ENCODE measurements at places on chromosomes 5 and 9. TPM values are rescaled to one million over a fixed set of nuclear protein-coding genes. Genes with fewer than 3 reads are reported as not detected.

DNA sequence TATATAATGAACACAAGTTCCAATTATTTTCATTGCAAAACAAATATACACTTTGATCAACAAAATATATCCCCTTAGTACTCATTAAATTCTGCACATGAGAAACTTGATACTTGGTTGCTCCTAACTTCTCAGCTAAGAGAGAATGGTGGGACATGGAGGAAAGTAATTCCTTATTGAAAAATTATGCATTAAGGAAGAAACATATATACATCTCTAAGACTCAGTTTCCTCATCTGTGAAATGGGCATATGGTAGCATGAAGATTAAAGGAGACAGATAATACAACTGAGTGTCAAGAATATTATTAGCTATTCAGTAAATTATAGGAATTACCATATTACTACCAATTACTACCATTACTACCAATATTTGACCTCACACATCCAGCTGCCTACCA, 85.8 kb downstream of the CRB2 start:
- no peaks in the 10 kb centered on the region for H3K27me3 ChIP-seq
- no peak for DNase-seq
- H3K27ac ChIP-seq, result no peak overlapping the region

LIFR gene
- total RNA-seq, result not detected

DNA sequence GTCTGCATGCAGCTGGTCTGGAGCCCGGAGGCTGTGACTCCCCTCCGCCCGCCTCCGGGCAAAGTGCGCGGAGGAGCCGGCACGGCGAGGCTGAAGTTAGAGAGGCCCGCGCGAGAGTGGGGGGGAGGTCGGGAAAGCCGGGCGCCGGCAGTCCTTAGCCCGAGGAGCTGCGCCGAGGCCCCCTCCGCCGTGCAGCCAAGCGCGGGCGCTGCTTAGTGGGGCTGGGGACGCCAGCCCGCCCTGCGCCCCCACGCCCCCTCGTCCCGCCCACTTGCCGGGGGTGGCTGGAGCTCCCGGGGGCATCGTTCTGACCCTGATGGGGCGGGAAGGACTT, 403 bp downstream of the NINJ1 start:
- no peaks in the 10 kb centered on the region for H3K36me3 ChIP-seq
- H3K4me3 ChIP-seq, result peak overlapping the region; percentile 86
- peak overlapping the region; percentile 87 for H3K27ac ChIP-seq
- no peak for DNase-seq

- H3K4me1 ChIP-seq, result peaks cover 16% of the 10 kb centered on the region
- no peaks in the 10 kb centered on the region for H3K36me3 ChIP-seq
- no peaks in the 10 kb centered on the region for H3K27me3 ChIP-seq
- peak within 1 kb of the TSS; percentile 87 for H3K27ac ChIP-seq
- peak within 1 kb of the TSS; percentile 80 for H3K4me3 ChIP-seq
Measured at GRCh38 chr9:137222190-137223077, at the start of gene RNF208. TSS of gene RNF208 (minus strand) at chr9:137222240. CDS start at chr9:137221212, 1,028 bp downstream.

DNA sequence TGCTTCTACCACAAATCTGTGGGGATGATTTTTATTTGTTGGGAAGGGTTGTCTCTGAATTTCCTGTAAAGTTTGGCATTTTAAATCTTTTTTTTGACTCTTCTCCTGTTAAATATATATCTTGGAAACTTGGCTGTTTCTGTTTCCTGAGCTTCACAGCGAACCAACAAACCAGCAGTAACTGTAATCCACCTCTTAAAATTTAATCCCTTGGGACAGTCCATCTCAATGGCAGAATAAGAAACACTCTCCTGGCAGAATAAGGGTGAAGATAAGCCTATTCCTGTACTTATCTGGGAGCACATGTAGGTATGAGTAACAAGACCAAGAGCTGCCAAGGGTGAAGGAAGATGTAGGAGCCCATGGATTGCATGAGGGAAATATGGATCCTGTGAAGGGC, 73.1 kb upstream of the RPS23 start:
- no peak for DNase-seq
- H3K4me1 ChIP-seq, result peaks cover 58% of the 10 kb centered on the region
- peaks cover 2% of the 10 kb centered on the region for H3K27me3 ChIP-seq
- H3K27ac ChIP-seq, result no peak overlapping the region
- no peak overlapping the region for H3K4me3 ChIP-seq

DNA sequence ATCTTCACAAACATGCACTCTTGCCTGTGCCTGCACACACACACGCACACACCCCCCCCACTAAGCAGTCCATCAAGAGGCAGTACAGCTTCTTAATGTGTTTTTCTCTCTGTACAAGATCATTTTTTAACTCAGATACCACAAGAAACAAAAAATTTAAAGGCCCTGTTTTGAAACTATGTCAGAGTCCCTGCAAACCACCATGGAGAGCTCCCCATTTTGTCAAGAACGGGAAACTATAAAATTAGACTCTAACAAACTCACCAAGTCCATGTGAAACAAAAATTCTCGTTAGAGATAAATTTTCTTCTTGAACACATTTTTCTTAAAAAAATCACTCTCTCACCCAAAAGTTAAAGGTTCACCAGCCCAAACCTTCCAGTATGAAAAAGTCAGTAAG, 86.3 kb downstream of the ELAVL2 start:
- no peak overlapping the region for H3K4me3 ChIP-seq
- no peaks in the 10 kb centered on the region for H3K27me3 ChIP-seq
- no peaks in the 10 kb centered on the region for H3K4me1 ChIP-seq
- no peak for DNase-seq

DNA sequence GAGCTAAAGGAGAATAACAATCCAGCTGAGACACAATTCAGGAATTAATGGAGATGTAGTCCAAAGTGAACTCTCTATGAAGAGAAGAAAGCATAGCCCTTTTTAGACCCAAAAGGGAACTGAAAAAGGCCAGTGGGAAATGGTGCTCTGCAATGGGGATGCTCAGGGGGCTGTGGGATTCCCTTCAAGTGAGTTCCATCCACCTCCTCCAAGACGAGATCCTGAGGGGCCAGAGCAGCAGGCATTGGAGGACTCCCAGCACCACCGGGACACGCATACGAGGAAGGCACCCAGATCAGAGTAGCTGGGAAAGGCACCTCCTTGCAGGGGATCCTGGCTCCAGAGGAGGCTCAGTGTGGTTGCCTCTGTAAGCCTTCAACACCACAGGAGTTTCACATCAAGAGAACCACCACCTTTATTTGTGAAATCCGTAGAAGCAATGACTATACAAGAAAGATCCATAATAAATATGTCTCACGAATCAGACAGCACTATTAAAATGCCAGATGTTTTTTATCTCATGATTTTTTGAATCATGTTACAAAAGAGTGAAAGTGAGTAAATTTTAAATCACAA, 288.2 kb downstream of the MED10 start:
- H3K27ac ChIP-seq, result no peak overlapping the region
- no peaks in the 10 kb centered on the region for H3K27me3 ChIP-seq
- no peak overlapping the region for H3K4me3 ChIP-seq

PRSS3 gene
- total RNA-seq, result not detected

- no peaks in the 10 kb centered on the region for H3K27me3 ChIP-seq
- H3K36me3 ChIP-seq, result peaks cover 36% of the 10 kb centered on the region
- no peak overlapping the region for H3K4me3 ChIP-seq
- no peak for DNase-seq
Measured at GRCh38 chr9:71921190-71921814, 9.9 kb downstream of the C9orf85 start.

DNA sequence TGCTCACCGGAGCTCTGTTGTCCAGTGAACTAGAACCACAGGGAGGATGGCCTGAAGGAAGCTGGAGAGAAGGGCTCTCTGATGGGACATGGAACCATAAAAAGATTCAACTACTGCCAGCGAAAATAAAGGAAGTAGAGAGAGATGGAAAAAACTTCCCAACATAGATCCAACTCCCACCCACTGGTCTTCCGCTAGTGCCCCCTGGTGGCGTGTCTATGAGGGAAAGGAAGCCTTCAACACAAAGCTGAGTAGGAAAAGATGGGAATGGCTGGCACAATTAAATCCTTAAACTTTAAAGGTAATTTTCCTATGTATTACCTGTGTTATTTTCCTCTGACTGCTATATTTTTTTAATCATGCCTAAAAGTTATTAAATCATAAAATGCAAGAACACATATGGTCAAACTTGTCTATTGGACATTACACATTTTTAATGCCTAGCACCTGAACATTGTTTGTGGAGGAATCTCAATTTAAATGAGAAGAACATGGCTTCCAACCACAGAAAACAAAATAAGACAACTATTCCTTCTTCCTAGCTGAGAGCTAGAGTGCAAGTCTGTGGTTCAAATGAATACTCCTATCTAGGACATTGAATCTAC, 51.5 kb downstream of the CEP120 start:
- H3K27ac ChIP-seq, result no peak overlapping the region
- H3K4me1 ChIP-seq, result no peaks in the 10 kb centered on the region
- no peak overlapping the region for H3K4me3 ChIP-seq
- no peak for DNase-seq

PCDHA12 gene
- total RNA-seq, result not detected

RORB gene
- 0.08 TPM for total RNA-seq

- no peak for DNase-seq
- H3K4me3 ChIP-seq, result no peak overlapping the region
- H3K27ac ChIP-seq, result no peak overlapping the region
Measured at GRCh38 chr9:38118862-38119438, 49.9 kb upstream of the SHB start.

GRCh38 chr5:94941122-94941755, 322.8 kb downstream of the SLF1 start:
- no peak for DNase-seq
- no peaks in the 10 kb centered on the region for H3K36me3 ChIP-seq
- peaks cover 5% of the 10 kb centered on the region for H3K27me3 ChIP-seq
- H3K4me1 ChIP-seq, result no peaks in the 10 kb centered on the region
- no peak overlapping the region for H3K4me3 ChIP-seq

IFNA5 gene
- total RNA-seq, result not detected

DNA sequence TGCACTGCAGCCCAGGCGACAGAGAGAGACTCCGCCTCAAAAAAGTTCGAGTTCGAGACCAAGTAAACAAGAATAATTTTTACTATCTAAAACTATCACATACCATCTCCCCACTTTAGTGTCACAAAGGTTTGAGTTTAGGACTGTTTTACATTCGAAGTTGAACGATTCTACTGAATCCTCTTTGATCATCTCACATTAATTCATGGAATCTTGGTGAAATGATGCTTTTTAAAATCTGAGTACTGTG, 715 bp upstream of the RPS6 start:
- no peak for DNase-seq
- H3K27me3 ChIP-seq, result no peaks in the 10 kb centered on the region
- peaks cover 49% of the 10 kb centered on the region for H3K36me3 ChIP-seq

DNA sequence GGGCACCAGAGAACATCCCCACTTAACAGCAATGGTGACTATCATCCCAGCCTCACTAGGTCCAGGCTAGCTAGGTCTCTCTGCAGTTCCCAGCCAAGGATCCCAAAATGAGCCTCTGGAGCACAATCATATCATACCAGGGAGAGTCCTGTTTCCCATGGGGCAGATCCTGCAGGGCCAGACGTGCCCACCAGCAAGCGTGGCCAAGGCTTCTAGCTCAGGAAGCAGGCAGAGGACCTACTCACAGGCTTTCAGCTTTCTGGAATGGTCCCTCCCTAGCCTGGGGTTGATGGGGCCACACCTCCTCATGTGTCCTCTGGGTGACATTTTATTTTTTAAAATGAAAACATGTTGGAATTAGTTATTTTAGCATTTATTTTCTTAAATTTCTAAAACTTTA, 45.7 kb upstream of the PITX1 start:
- H3K4me3 ChIP-seq, result no peak overlapping the region
- H3K4me1 ChIP-seq, result no peaks in the 10 kb centered on the region
- H3K36me3 ChIP-seq, result no peaks in the 10 kb centered on the region

DNA sequence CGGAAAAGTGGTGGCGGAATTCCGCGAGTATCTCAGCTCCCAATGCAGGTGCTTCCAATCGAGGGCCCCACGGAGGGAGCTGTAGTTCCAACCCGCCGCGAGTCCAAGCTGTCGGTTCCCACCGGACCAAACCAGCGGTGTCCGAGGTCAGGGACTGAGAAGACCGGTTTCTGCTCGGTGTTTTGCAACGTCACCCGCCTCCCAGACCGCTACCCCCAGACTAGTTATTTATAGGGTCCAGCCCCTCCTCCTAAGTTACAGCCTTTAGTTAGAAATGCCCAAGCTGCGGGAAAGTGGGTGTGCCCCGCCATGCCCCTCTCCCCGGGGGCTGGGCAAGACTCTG, 677 bp upstream of the MYORG start:
- H3K27me3 ChIP-seq, result peaks cover 12% of the 10 kb centered on the region
- H3K4me3 ChIP-seq, result peak overlapping the region; percentile 97
- H3K27ac ChIP-seq, result peak overlapping the region; percentile 60
- H3K36me3 ChIP-seq, result peaks cover 7% of the 10 kb centered on the region

DNA sequence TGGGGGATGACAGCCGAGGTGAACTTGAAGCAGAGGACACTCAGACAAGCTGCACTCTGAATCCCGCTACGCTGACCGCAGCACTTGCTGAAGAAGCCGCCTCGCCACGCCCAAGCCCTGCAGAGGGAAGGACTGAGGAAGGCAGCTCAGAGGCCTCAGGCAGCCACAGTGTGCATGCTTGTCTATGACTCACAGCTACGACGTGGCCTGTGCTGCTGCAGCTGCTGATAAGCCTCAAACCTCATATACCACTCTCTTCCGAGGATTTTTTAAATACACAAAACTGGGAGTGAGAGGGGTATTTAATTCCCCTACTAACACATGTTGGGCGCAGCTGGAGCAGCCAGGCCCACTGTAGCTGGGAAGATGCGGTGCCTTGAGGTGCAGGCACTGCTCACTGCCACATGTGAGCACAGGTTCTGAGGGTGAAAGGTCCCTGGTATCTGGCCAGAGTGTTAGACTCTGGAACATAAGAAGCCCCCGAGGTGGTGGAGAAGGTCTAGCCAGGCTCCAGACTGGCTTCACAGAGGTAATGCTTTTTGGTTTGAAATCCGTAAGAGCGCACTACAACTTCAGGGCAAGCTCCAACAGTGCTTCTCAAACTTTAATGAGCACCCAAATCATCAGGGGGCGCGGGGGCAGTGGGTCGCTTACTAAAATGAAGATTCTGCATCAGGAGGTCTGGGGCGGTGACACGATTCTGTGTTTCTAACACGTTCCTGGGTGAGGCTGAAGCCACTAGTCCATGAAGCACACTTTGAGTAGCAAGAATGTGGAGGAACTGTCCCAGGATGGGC, 196.8 kb downstream of the AUH start:
- peaks cover 26% of the 10 kb centered on the region for H3K36me3 ChIP-seq
- no peaks in the 10 kb centered on the region for H3K27me3 ChIP-seq
- H3K27ac ChIP-seq, result peak overlapping the region; percentile 96
- DNase-seq, result peak; percentile 91

DNA sequence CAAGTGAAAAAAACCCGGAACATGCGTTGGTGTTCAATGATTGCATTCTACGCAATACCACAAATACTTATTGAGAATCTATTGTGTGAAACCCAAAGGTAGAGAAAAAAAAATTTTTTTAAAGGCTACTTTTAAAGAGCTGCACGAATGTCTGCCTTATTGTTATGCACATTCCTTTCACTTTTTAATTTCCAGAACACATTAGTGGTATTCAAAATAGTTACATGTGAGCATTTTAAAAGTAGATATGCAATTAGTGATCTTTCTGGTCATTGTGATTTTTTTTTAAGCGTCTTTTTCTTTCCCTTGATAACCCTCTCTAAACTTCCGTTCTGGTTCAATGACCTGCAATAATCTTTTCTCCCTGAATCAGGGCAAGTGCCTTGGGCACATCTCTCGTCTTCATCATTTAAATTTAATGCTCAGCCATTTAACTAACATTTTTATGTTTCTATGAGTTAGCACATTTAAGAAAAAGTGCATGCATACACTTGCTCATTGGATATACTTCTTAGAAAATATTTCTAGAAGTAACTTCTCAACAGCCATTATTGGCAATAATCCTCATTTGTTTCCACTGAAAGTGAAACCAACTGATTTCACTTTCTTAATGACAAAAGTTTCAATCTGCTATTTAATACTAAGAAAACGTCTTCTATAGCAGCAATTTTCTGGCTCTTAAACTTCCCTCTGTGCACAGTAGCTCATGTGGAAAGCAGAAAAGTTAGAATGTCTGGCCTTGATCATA, 80.3 kb downstream of the CDH6 start:
- DNase-seq, result no peak
- H3K4me1 ChIP-seq, result no peaks in the 10 kb centered on the region
- no peak overlapping the region for H3K27ac ChIP-seq
- no peaks in the 10 kb centered on the region for H3K36me3 ChIP-seq
- no peaks in the 10 kb centered on the region for H3K27me3 ChIP-seq
